Activated naive CD4-positive, alpha-beta T cell treated with Interleukin-2 at 50 U/mL for 16 hours (primary cell): ENCODE measurements at places on chromosomes 1 and 21.
A peak's percentile ranks its signal among the peaks of the same experiment; 100 is the strongest.

GRCh38 chr1:244846653-244847052 lies 11.2 kb downstream of the COX20 start:
- DNase-seq, result no peak

DNA sequence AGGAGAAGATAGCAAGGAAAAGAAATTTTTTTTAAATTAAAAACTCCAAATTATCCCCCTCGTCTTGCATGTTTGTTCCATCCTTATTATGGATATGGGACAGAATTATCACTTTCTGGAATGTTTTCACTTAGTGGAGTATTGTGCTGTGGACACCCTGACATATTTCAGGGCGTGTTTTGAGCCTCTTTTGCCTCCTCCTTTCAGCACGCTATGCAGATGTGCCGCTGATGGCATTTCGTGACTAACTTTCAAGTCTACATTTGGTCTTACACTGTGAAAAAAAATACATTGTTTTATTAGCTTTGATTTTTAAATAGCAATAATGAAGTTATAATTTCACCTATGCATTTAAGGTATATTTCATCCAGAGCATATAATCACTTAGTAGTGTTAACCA lies 738.7 kb downstream of the LTN1 start:
- no peak for DNase-seq

- no peak for DNase-seq
These were observed 111.4 kb downstream of the HHAT start for GRCh38 chr1:210440081-210440480.

- no peak for DNase-seq
These were observed 43.2 kb downstream of the HHAT start for GRCh38 chr1:210371916-210372315.

DNA sequence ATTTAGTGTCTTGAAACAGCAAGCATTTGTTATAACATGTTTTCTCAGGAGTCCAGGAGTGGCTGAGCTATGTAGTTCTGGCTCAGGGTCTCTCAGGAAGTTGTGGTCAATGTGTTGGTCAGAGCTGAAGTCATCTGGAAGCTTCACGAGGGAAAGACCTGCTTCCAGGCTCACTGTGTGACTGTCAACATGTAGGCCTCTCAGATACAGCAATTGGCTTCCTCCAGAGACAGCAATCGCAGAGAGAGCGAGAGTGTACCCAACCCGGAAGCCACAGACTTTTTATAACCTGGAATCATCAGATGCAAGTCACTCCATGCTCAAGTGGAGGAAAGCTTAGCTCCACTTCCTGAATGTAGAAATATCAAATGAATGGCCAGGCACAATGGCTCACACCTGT lies 40.9 kb downstream of the TNFRSF9 start:
- no peak for DNase-seq

- DNase-seq, result no peak
These were observed 296.1 kb downstream of the CTH start for GRCh38 chr1:70707214-70707613.

DNA sequence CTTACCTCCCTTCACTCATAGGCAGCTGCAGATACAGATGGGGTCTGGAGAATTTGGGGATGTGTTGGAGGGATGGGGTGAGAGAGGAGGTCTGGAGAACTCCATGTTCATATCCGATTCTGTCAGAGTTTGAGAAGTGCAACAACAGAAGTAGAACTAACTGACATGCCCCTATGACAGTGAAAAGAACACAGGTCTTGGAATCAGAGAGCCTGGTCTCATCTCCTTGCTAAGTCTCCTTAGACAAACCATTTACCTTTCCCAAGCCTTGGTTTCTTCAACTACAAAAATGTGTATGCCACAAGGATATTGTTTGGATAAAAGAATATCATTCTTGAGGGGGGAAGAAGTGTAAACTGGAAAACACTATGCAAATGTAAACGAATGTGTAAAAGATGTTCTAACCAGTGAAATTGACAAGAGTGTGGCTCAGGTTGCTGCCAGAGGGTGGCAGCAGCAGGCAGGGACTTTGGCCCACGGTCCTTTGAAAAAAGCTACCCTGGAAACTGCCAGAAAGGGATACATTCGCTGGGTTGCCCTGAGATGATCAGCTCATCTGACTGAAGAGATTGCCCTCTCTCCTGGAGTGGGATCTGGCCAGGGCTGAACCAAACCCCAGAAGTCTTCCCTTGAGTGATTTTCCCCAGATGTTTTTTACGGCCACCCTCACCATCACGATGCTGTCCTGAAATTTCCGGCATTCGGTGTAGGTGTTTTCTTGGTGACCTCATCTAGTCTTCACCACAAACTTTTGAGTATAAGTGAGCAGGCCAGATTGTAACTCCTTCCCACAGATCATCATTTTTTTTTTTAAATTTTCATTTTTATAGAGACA lies 17.0 kb upstream of the CD2 start:
- peak; percentile 79 for DNase-seq

DNA sequence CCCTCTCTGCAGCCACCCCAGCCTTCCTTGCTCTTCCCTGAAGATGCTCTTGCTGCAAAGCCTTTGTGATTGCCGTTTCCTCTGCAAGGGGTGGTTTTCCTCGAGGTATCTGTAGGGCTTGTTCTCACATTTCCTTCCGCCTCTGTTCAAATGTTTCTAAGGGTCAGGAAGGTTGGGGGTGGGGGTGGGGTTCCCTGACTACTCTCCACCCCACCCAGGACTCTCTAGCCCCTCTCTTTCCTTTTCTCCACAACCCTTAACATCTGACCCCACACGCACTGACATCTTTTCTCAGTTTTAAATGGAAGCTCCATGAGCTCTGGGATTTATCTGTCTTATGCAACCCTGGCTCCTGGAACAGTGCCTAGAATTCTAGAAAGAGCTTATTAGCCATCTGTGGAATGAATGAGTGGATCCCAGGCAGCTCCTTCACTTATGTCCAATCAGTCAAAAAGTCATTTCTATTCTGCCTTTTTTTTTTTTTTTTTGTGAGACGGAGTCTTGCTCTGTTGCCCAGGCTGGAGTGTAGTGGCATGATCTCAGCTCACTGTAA lies 27.3 kb upstream of the ZNF362 start:
- DNase-seq, result no peak

DNA sequence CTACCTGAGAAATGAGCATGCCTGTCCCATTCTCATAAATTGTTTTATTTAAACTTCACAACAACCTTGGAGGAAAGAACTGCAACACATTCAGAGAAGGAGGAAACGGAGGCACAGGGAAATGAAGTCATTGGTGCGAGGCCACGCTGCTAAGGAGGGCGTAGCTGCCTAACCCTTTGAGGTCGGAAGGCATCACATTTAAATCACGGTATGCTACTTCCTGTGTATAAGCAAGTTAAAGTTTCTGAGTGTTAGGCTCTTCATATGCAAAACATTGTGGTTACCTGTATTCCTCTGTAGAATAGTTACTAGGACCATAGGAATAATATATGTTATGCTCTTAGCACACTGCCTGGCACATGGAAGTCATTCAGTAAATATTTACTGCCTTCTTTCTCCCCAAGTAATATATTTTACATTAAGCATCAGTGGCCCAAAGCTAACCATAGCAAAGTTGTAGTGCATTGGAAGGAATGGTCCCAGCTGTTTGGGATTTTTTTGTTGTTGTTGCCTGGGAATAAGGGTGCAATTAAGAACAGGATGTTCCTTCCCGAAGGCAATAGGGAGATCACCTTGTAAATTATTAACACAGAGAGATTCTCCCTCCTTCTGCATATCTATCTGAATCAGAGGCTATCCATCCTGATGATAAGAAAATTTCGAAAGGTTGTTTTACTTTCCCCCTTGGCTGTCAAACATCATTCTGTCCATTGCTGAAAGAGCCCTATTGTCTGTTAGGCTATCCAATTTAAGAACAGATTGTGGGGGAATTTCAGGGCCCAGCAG lies 192.2 kb upstream of the C8B start:
- no peak for DNase-seq
